NCI-H510A treated with DMSO at 0.1 percent for 48 hours (cell line): ENCODE measurements at places on chromosomes 1 and 21.

- DNase-seq: no peak
Measured at GRCh38 chr1:47875036-47875435, 122.1 kb downstream of the TRABD2B start.

DNA sequence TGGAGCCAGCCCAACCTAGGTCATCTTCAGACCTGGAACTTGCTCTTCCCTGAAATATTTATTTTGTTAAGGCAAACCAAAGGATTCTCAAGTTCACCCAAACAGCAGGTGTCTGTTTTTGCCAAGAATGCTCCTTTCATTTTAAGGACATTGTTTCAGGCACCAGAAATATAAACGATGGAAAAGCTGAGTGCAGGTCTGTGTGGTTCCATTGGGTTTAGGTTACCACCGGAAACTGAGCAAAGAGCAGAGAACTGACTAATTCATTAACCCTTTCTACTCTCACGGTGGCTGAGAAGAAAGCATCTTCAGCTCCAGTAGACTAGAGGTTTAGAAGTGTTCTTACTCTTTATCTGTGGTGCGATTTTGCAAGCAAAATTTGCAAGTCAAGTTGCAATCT lies 38.0 kb upstream of the ZC3H11B start:
- no peak for DNase-seq

- DNase-seq: no peak
Measured at GRCh38 chr1:18093646-18094045, 14.0 kb upstream of the IGSF21 start.

- peak; percentile 89 for DNase-seq
Measured at GRCh38 chr1:28248273-28249012, 10.9 kb upstream of the SESN2 start.

GRCh38 chr1:16178596-16179497 lies 23.0 kb upstream of the EPHA2 start:
- no peak for DNase-seq

DNA sequence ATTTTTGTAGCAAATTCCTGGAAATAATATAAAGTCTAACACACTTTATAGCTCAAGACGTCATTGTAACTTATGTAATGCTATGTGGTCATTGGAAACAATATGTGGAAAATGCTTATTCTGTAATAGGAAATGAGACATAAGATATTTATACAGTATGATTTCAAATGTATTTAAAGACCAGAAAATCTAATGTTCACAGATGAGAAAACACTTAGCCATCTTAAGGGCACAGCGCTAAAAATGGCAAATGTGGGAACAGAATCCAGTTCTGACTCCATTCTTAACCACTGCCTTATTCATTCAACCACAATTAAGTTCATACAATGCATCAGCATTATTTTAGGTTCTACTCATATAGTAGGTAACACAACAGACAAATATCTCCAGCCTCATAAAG lies 12.5 kb downstream of the CSDE1 start:
- DNase-seq: no peak

GRCh38 chr1:232511172-232511571 lies 118.8 kb downstream of the SIPA1L2 start:
- no peak for DNase-seq

- DNase-seq: no peak
Measured at GRCh38 chr21:31730712-31731055, 1.2 kb downstream of the SCAF4 start.

GRCh38 chr1:21882721-21883415 lies 54.2 kb downstream of the HSPG2 start:
- DNase-seq: no peak

GRCh38 chr1:43708002-43708410 lies 670 bp downstream of the ST3GAL3 start:
- peak; percentile 97 for DNase-seq

- DNase-seq: peak; percentile 98
Measured at GRCh38 chr1:58785442-58786058, 1.7 kb upstream of the JUN start.
